Spinal cord (tissue), 10 donors: ENCODE measurements at places on chromosomes 7 and 10. TPM values are rescaled to one million over a fixed set of nuclear protein-coding genes. Genes with fewer than 3 reads are reported as not detected.

ZNF804B gene
- 5.5 TPM for total RNA-seq

RUFY2 gene
- total RNA-seq = 71.6 TPM

PPP1R3A gene
- total RNA-seq = 0.10 TPM

TRDMT1 gene
- total RNA-seq = 16.5 TPM

CBX3 gene
- total RNA-seq = 121 TPM

DIP2C gene
- 28.8 TPM for total RNA-seq

UCN3 gene
- total RNA-seq = 0.50 TPM

- no peak for DNase-seq
Measured at GRCh38 chr10:128916383-128916782, 550.7 kb upstream of the MGMT start.

DNA sequence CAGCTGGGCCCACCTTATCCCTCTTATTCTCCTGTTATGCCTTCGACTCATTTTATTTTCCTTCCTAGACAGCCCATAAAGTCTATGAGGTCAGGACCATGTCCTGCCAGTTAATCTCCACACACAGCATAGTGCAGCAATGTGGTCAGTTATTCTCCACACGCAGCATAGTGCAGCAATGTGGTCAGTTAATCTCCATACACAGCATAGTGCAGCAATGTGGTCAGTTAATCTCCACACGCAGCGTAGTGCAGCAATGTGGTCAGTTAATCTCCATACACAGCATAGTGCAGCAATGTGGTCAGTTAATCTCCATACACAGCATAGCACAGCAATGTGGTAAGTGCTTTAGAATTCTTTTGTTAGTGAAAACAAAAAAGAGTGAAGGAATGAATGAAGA, 77.8 kb downstream of the TEX36 start:
- DNase-seq = no peak

GRCh38 chr10:103416436-103417147, 20.2 kb downstream of the PDCD11 start:
- DNase-seq = peak; percentile 81

- DNase-seq = no peak
Measured at GRCh38 chr10:69065406-69066361, 22.2 kb upstream of the SRGN start.

- DNase-seq = no peak
Measured at GRCh38 chr7:44882899-44883298, 2.4 kb downstream of the PURB start.

GRCh38 chr7:34845666-34846361, 187.8 kb downstream of the NPSR1 start:
- no peak for DNase-seq

GRCh38 chr10:96153070-96153469, 23.0 kb downstream of the ZNF518A start:
- DNase-seq = no peak

- peak; percentile 90 for DNase-seq
Measured at GRCh38 chr10:124414076-124414475, 4.6 kb downstream of the OAT start.

DNA sequence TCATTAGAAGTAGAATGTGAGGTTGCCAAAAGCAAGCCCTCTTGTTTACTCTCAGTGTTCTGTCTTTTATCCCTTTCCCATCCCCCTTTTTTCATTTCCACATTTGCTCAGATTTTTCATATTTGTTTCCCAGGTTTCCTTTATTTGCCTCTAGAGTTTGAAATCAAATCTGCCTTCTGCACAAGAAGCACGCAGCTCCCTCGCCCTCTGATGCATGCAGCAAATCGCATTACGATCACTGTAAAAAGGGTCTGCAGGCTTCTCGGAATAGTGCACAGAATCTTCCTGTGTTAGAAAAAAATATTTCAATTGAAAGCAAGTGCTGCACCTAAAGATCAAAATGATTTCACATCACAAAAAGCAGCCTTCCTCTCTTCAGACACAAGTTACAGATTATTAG, 129.0 kb downstream of the GPAM start:
- DNase-seq = no peak

DNA sequence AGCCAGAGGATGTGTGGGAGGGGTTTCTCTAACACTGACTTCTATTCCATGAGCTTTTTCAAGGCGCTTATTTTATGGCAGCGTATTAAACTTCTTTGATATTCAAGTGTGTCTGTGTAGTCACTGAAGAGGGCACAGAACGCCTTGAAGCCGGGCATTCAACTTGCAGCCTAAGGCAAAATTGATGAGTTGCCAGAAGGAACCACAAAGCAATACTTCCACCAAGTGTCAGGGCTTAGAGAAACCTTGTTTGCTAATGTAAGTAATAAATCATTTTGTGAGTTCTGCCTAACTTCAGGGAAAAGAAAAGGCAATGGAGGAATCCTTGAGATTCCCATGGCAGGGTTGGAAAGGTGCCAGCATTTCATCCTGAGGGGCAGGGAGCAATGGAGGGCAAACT, 163.8 kb downstream of the LCOR start:
- DNase-seq = peak; percentile 46

- no peak for DNase-seq
Measured at GRCh38 chr10:127196282-127197153, at the start of gene INSYN2A. TSS of gene INSYN2A (minus strand) at chr10:127196591. CDS start at chr10:127176395, 20,196 bp downstream.

DNA sequence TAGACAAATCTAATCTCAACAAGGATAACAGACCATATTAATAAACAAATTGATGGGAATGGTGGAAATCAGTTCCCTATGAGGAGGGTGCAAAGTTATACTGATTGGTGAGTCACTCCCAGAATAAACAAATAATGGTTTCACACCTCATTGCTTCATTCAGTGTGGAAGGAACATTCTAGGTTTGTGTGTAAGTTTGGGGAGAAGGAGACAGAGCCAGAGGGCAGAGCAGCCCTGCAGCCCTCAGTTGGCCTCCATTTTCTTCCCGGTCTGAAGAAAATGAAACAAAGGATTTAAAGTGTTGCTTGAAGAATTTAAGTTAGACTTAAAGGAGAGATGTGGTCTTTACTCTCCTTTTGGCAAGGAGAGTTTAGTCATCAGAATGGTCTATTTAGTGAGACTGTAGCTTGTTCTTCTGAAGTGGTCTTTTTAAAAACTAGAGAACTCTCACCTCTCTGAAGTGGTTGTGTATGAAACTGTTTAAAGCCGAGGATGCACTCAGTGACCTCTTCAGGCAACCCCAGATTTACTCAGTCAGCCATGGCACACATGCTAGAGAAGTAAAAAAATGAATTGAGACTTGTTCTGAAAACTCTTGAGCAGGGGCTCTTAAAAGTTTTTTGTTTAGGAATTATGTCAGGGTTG, 27.2 kb downstream of the IKZF1 start:
- no peak for DNase-seq

DNA sequence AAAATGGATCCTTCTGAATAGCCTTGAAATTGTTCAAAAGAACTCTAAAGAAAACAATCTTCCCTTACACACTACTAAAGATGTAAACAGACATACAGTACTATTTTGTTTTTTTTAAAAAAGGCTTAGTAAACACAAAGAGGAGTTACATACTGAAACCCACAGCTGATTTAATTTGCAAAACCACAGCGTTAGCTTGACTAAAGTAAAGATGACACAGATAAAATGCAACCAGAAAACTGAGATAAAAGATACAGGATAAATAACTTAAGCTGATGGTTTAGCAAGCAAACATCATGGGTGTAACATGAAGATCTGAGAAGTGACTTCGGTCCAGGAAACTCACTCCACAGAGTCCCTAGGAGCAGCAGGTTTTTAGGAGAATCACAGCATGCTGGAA, 21.8 kb downstream of the PRKCQ start:
- no peak for DNase-seq

DNA sequence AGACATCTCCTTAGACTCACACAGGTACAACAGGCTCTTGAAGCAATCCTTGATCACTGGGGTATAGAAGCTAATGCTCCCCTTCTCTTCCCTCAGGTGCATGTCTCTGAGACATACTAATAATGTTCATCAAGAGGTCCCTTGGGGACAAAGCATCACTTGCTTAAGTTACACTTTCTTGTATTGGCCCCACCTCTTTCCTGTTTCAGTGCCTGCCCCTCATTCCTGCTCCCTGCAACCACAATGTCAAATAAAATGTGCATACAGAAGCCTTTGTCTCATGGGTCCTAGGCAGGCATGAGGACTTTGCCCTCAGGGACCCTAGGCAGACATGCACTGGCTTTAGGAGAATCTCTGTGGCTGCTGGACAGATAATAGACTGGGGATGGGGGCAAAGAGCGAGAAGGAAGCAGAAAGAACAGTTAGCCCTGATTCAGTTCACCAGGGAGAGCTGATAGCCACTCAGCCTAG, 175.0 kb upstream of the NPY start:
- no peak for DNase-seq

DNA sequence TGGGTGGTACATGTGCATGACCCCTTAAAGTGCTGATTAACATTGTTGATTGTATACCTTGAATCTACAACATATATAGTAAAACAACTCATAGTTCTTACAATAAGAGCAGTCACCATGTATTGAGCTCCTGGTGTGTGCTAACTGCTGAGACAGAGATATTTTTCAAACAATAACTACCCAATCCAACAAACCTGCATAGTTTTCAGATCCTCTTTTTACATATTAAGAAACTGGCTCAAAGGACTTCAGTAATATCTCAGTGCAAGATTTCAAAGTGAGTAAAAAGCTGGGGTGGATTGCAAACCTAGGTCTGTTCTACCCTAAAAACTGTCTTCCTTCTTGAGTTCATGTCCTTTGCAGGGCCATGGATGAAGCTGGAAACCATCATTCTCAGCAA, 272.2 kb downstream of the SNX13 start:
- no peak for DNase-seq

DNA sequence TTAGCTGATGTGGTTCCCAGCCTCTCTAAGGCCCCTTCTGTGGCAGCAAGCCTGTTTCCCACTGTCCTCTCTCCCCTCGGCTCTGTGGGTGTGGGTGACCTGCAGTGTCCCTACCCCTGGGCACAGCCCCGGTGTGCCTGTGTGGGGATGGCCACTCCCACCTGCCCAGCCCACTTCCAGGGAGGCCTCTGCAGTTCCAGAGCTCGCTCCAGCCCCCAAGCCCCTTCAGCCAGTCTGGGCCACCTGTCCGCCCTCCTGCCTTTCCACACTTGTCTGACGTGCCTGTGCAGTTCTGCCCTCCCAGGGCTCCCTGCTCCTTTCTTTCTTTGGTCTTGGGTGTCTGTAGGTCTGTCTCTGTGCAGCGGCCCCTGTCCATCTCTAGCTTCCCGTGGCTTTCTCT, 127.0 kb upstream of the PPIF start:
- no peak for DNase-seq

DNA sequence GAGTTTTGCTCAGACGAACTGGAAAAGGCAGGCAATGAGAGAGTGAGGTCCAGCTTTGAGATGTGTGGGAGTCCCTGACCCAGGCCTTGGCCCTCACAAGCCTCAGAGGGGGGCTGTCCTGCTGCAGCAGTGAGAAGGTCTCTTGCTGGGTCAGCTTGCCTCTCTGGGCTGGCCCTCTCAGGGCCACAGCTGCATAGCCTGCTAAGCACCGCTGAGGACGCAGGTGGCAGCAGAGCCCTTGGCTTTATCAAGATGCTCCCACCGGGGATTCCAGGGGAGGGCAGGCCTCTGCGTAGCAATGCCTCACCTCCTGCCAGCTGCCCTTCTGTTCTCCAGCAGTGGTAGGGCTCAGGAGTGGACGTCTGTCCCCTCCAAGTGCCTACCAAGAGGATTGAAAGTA, 128.7 kb downstream of the COBL start:
- no peak for DNase-seq

DNA sequence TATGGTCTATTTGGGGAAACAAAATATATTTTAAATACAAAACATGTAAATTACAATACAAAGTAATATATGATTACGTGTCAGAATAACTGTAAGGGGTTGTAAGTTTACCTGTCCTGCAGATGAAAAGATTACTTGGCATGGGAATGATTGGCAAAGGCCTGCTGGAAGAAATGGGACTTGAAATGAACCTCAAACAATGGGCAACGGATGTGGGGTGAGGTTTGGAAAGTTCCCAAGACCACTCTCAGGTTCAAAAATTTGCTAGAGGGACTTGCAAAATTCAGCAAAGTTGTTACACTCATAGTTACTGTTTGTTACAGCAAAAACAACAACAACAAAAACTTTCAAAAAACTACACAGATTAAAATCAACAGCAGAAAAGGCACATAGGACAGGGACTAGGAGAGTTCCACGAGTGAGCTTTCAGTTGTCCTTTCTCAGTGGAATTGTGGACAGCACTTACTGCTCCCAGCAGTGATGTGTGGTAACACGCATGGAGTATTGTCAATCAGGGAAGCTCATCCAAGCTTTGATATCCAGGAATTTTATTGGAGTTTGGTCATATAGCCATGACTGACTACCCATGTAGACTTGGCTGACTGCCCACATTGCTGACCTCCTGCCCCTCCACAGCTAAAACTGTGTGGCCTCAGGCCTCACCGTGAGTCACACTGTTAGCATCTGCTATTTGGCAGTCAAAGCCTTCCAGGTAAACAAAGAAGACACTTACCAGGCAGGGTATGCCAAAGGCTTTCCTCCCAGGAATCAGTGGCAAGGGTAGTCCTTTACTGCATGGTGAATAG, 43.8 kb downstream of the EXOC6 start:
- no peak for DNase-seq

DNA sequence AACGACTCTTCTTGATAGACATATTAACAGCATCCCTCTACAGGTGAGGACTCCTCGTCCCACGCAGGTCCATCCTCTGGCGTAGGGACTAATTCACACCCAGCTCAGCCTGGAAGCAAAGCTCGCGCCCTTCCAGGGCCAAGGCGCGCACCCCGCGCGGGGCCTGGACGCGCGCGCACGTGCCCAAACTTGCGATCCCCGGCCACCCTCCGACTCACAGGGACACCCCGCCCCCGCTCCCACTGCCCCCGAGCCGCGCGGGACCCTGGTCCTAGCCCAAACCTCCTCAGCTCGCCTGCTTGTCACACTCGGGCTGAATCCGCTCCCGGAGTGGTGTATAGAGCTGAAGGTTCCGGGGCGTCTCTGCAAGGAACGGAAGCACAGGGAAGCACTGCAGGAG, 76.9 kb downstream of the ZNF248 start:
- no peak for DNase-seq

GRCh38 chr10:75593692-75594556, 162.5 kb downstream of the LRMDA start:
- no peak for DNase-seq
